ENCODE measurements at places on chromosomes 4 and X.

DNA sequence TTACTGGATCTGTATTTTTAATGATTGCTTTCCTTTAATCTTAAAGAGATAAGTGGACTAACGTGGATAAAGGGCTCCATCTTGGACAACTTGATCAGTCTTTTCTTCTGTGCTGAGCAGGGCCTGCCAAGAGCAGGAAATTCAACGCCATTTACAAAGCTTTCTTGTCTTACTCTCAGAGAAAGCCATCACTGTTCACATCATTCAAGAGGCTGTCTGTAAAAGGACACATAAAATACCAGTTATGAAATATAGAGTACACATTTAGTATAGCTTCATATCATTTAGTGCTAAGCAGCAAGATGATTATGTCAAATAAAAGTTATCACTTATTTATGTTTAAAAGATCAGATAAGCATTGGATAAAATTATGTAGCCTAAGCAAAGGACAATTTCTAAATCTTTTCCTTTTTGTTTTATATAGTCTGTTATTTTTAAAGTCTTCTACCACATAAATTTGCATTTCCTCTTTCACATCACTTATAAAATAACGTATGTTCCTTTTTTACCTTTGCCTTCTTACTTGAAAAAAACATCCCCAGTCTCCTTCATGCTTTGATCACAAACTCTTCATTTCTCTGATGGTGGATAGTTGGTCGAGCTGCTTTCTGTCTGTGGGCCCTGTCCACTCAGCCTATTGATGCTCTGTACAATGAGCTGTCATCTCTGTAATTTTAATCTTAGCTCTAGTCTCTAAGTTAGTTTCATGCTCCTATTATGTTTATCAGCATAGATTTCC is 2.1 kb upstream of the CCNG2 start:
- no peak for DNase-seq

DNA sequence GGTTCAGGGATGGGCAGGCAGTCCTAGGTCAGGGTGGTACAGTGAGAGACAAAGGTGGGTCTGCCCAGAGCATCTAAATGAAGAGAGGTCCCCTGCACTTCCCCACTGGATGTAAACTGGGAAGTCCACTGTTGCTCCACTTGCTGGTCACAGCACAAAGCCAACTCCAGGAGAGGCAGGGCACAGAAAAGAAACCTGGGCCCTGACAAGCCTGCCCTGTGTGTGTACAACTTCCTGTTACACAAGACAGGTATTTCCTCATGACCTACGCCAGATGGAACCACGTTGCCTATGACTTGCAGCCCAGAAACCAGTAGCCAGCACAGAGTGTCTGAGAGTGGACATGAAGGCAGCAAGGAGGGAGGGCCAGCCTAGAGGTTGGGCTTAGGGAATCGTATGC is 161.8 kb downstream of the SH3KBP1 start:
- DNase-seq, result no peak

DNA sequence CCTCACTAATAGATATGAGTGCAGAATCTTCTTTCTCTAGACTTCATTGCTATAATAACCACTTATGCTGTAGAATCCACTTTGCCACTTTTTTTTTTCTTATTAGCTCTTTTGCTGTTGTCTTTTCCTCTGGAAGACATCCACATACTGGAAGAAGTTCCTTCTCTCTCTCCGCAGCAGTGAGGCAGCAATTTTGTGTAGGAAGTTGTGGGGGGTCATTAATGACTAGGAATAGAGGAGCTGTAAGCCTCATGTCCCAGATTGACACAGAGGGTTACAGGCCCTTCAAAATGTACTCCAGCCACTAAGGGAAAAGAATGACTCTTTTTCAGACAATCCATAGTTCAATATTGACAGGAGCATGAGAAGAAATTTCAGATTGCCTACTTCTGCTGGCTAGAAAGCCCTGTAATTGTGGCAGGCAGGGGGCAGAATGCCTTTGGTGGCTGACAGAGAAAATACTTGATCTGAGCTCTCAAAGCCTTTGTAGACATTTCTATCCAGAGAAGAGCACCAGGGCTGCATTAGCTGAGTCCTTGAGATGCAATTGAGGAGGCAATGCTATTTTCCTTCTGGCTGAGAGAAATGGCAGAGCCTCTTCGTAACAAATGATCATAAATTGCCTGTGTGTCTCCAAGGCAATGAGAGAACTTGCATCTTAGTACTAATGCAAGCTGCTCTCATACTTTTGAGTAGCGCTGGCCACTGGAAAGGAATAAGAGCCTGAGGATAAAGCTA is 856.2 kb downstream of the STIM2 start:
- DNase-seq, result no peak

- DNase-seq, result no peak
These were observed 37.8 kb downstream of the CNKSR2 start for GRCh38 chrX:21412029-21412428.

GRCh38 chr4:138904793-138905192 is 110.8 kb upstream of the NOCT start:
- no peak for DNase-seq

DNA sequence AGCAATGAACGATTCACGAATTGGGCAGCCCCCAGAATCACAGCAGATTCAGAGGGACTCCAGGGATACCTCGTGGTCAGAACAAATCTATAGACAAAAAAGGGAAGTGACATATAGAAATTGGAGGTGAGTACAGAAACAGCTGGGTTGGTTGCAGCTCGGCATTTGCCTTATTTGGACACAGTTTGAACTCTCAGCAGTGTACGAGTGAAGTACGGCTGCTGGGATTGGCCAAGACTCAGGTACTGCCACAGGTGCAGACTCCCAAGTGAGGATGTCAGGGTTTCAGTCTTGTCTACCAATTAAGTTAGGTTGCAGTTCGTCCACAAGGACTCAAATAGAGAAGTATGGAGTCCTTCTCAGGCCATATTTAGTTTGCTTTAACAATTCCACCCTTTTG is 28.2 kb downstream of the HTT-AS start:
- no peak for DNase-seq

- no peak for DNase-seq
These were observed 330.4 kb upstream of the SFRP2 start for GRCh38 chr4:154119317-154119716.

DNA sequence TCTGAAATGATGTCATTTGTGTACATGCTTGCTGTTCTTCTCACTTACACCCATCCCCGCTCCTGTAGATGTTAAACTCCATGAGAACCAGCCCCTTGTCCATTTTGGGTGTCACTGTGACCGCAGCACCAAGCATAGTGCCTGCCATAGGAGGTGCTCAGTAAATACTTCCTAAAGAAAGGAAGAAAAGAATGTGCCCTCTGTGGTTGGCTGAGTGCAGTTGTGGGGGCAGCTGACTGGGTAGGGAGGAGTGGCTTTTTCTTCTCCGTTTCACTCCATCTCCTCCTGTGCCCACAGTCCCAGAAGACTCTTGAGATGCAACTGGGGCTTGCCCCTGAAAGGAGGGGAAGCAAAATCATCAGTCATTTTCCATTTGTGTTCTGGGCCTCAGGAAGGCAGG is 25.5 kb downstream of the PHEX start:
- DNase-seq, result no peak

- no peak for DNase-seq
These were observed 131.0 kb upstream of the SLC34A2 start for GRCh38 chr4:25524663-25525062.
